Stimulated activated CD4-positive, alpha-beta T cell treated with anti-CD3 and anti-CD28 coated beads, Interleukin-2, amount 100 ng/mL, for 48 hours (primary cell): ENCODE measurements at places on chromosomes 6 and 20.
A peak's percentile ranks its signal among the peaks of the same experiment; 100 is the strongest.

GRCh38 chr20:61683721-61684120 is 382.0 kb downstream of the TAF4 start:
- no peak for DNase-seq

DNA sequence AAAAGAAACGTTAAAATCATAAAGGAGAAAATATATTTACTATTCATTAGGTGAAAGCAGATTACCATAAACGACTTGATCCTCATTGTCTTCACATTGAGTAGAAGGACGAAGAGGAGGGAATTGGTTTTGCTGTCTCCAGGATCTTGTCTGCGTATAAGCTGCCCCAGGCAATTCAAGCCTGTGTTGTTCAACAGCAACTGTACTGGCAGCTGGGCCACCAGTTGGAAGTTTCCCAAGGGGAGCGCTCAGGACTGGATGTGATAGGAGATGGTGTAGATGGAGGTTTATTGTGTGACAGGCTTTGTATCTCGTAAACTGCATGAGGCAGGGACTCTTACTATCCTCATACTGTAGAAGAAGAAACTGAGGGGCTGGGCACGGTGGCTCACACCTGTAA is 3.9 kb upstream of the FANCE start:
- DNase-seq: no peak

DNA sequence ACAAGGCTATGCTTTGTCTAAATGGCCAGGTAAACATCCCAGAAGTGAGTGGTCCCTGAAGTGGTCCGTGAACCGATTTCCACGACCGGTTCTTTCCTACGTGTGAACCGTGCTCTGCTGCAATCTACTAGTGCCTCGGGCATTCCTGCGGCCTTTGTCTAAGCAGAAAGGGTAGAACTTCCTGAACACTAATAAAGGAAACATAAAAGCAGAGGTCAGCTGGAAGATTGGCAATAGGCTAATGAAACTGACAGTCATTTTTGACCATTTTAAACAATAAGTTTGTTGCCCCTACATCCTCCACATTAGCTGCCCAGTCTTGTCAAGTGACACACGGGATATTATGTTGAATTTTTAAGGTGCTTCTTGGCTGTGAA is 410.0 kb downstream of the PLCB1 start:
- no peak for DNase-seq

GRCh38 chr6:33750244-33750991 is 3.7 kb upstream of the IP6K3 start:
- no peak for DNase-seq

DNA sequence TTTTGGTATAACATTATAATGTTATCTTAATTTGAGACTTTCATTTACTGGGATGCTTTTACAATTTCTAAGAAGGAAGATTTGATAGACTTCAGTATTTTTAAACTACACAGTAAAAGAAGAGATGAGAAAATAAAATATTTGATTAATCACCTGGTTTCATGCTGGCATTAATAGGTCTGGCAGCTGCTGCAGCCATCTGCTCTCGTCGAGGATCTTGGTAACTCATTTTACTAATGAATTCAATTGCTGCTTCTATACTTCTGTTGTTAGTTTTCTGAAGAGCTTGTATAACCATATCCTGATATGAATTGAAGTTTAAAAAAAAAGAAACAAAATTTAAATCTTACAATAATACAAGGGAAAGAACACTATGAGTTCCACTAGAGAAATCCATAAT is 23.0 kb downstream of the LATS1 start:
- DNase-seq: no peak

DNA sequence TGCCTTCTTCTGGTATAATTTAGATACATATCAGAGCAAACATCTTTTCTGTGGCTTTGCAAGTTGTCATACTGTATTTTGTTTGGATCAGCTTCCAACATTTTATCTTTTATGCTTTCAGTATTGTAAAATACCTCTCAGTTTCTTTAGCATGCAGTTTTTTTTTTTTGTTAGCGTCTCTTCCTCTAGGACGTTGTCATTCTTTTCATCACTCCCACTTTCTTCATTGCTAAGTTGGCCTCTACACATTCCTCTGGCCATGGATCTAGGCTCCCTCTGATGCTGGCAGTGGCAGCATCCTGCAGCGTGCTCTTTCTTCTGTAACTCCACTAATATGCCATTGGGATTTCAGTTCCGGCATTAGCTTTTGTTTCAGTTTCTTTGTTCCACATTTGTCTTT is 21.7 kb downstream of the RPRD1B start:
- DNase-seq: no peak

GRCh38 chr6:105747823-105748405 is 338.2 kb upstream of the PRDM1 start:
- DNase-seq: no peak

- DNase-seq: no peak
These were observed 53.5 kb downstream of the STXBP5 start for GRCh38 chr6:147257760-147258159.

DNA sequence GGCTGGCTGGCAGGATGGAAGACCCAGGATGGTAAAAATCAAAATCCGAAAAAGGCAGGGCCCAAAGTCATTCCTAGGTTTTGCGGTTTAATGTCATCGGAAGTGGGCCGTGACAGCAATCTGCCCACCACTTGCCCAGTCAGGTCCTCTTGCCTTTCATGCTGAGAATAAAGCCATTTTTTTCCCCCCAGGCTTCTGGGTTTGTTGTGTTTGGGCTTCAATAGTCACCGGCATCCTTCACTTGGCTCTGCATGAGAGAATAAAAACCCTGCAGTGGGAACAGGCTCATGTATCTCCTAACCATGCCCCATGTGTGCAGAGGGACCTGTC is 56.1 kb downstream of the MEP1A start:
- no peak for DNase-seq

DNA sequence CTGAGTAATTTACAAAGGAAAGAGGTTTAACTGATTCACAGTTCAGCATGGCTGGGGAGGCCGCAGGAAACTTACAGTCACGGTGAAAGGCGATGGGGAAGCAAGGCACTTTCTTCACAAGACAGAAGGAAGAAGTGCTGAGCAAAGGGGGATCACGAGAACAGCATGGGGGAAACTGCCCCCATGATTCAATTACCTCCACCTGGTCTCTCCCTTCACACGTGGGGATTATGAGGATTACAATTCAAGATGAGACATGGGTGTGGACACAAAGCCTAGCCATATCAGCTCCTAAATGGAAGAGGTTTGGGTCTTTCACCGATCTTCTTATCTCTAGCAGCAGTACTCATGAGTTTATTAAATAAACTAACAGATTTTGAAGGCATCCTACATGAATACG is 152.9 kb upstream of the RUNX2 start:
- no peak for DNase-seq

- DNase-seq: no peak
These were observed 29.1 kb downstream of the WRNIP1 start for GRCh38 chr6:2794171-2794730.

DNA sequence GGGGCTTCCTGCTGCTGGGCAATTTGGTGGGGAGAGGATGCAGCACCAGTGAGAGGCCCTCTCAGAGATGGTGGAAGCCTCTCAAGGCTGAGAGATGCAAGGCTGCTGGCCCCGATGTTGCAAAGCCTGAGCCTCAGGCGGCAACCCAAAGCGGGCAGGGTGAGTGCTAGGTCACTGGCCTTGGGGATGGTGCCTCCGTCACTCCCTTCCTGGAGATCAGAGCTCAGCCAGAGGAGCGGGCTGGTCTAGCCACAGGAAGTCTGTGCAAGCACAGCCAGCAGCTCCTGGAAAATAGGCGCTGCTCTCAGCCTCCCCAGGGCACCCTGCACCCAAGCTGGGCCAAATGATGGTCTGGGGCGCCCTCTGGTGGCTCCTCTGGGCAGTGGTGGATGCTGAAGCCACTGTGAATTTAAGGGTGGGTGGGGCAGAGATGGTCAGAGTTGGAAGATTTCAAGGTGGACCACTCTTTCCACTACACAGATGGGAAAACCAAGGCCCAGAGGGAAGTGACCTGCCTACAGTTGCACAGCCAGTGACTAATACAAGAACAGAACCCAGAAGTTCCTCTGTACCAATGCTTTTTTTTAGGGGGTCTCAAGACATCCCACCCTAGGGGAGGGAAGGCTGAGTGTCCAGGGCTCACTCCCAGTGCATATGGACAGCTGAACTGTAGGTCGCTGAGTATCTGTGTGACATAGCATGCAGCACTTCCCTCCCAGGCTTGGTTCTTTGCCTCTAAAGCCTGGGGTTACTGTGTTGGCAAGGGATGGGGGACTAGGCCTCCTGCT is 20.8 kb downstream of the C20orf203 start:
- peak; percentile 87 for DNase-seq

DNA sequence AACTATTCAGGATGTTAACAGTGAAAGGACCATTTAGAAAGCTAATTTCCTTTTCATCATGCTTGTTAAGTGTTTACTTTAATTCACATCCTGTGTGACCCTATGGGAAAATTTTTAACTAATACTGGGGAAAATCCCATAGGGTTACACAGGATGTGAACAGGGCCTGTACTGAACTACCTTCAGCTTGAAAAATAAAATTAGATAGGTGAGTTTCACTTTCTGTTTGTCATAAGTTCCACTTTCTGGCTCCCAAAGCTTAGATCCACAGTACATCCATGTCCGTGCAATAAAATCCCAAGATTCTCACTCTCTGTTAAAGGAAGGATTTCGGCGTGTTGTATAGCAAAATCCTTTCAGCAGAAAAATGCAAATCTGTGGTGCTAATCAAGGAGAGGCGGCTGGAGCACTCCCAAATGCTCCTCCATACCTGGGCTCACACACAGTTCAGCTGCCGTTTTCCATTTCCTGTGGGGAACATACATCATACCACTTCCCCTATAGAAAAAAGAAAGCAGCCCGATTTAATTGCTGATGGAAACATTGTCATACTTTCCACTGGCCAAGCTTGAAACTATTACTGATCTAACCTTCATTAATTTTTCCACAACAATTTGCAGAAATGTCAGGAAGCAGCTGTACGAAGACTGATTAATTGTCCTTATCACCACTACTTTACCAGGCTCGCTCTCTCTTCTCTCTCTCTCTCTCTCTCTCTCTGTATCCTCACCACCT is 125.2 kb downstream of the HIVEP2 start:
- DNase-seq: no peak

- DNase-seq: no peak
These were observed 5.6 kb upstream of the APMAP start for GRCh38 chr20:24998121-24998520.

GRCh38 chr6:152636021-152636608 is 1.0 kb downstream of the SYNE1 start:
- no peak for DNase-seq

GRCh38 chr6:20148433-20148832 is 63.8 kb downstream of the MBOAT1 start:
- no peak for DNase-seq
